ENCODE measurements at places on chromosomes 2 and 18. TPM values are rescaled to one million over a fixed set of nuclear protein-coding genes. Genes with fewer than 3 reads are reported as not detected.

The ABCG5 gene
- total RNA-seq, result not detected

The IL37 gene
- not detected for total RNA-seq

The RND3 gene
- total RNA-seq, result 75.4 TPM

The CRACDL gene
- total RNA-seq, result 0.32 TPM
